Stimulated activated memory B cell treated with anti-CD40 and anti-IgM and Interleukin-4, amounts not matched to agents 10 μg/mL and 1 μg/mL and 100 μg/mL, for 72 hours (primary cell): ENCODE measurements at places on chromosomes 13 and 19.

DNA sequence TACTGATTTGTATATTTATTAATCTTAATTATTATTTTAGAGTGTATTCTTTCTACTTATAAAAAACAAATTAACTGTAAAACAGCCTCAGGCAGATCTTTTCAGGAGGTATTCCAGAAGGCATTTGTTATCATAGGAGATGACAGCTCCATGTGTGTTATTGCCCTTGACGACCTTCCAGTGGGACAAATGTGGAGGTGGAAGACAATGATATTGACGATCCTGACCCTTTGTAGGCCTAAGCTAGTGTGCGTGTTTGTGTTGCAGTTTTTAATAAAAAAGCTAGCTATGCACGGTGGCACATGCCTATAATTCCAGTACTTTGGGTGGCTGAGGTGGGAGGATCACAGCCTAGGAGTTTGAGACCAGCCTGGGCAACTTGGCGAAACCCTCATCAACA lies 46.7 kb downstream of the NDFIP2 start:
- no peak for ATAC-seq

DNA sequence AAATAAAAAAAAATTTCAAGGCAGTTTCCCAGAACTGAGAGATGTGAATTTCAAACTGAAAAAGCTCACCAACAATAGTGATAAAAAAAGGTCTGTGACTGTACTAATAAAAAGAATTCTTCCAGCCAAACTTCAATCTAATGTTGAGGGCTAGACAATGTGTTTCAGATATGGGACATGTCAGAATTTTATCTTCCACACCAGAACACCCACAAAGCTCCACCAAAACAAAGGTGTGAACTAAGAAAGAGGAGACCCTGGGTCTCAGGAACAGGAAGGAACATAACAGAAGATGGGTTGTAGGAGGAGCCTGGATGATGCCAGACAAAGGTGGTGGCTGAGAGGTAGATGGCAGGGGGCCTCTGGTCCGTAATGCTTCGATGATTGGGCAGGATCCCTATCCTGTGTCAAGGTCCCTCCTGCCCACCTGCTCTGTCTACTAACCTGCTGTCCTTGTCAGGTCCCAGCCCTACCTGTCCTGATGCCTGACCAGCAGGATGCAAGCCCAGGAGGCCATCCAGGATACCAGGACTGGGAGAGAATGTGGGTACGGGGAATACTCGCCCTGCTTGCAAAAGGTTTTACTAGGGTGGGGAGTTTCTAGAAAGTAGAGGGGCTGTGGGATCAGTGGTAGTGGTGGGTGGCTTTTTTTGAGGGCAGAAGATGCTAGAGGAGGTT lies 4.5 kb downstream of the MZF1 start:
- no peak for ATAC-seq

GRCh38 chr19:39727070-39727800 lies 10.6 kb downstream of the CLC start:
- no peak for ATAC-seq

DNA sequence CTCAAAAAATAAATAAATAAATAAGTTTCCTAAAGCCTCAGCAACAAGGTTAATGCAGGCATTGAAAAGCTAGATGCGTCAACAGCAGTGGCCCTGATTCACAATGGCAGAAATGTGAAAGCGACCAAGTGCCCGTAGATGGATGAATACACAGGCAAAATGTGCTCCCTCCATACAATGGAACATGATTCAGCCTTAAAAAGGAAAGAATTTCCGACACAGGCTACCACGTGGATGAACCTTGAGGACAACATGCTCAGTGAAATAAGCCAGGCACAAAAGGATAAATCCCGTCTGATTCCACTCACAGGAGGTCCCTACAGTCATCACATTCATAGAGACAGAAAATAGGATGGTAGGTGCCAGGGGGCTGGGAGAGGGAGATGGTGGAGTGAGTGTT lies 31.7 kb downstream of the INSR start:
- ATAC-seq: no peak

- ATAC-seq: no peak
Observed at GRCh38 chr19:29420065-29420464, 105.7 kb upstream of the VSTM2B start.
